ENCODE measurements at places on chromosomes 16 and 17. TPM values are rescaled to one million over a fixed set of nuclear protein-coding genes. Genes with fewer than 3 reads are reported as not detected.

- DNase-seq, result no peak
- H3K4me3 ChIP-seq, result no peak overlapping the region
- peaks cover 3% of the 10 kb centered on the region for H3K4me1 ChIP-seq
- no peaks in the 10 kb centered on the region for H3K27me3 ChIP-seq
- no peaks in the 10 kb centered on the region for H3K36me3 ChIP-seq
These were observed 62.6 kb downstream of the ZFHX3 start for GRCh38 chr16:72985148-72985941.

DNA sequence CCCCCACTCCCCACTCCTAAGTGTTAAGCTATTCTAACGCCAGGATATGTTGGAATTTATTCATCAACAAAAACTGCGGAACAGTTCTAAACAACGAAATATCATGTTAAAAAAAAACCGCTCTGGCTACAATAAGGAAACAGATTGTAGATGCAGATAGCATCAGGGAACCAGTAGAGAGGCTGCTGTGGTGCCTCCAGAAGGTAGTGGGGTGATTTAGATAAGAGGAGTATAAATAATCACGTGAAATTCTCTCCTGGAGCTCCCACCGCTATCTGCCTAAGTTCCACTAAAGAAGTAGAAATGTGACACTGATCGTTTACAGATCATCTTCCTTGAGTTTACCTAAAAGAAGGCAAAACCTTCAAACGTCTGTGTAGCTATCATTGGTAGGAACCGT, 8.0 kb downstream of the AHSP start:
- H3K36me3 ChIP-seq, result no peaks in the 10 kb centered on the region
- peaks cover 20% of the 10 kb centered on the region for H3K27me3 ChIP-seq
- peaks cover 2% of the 10 kb centered on the region for H3K4me1 ChIP-seq
- H3K27ac ChIP-seq, result no peak overlapping the region
- H3K4me3 ChIP-seq, result no peak overlapping the region

PRR35 gene
- total RNA-seq, result 0.20 TPM

DNA sequence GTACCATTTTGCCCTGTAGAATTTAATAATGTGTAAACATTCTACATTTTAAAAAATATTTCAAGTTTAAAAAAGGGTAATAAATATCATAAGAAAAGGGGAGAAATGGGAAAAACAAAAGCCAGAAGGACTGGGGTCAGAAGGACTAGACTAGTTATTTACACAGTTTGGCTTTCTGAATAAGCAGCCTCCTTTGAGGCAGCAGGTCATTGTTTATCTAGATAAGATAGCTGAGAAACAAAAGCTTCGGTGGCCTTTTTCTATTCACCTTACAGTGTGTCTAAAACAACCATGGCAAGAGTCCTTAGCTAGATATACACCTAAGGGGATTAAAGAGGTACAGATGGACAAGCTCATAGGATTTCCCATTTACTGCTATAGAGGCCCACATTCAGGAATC, 396.5 kb upstream of the PMFBP1 start:
- H3K4me3 ChIP-seq, result no peak overlapping the region
- H3K27ac ChIP-seq, result no peak overlapping the region
- H3K4me1 ChIP-seq, result no peaks in the 10 kb centered on the region
- DNase-seq, result no peak
- H3K36me3 ChIP-seq, result no peaks in the 10 kb centered on the region

EEF2KMT gene
- total RNA-seq, result 3.7 TPM

DNA sequence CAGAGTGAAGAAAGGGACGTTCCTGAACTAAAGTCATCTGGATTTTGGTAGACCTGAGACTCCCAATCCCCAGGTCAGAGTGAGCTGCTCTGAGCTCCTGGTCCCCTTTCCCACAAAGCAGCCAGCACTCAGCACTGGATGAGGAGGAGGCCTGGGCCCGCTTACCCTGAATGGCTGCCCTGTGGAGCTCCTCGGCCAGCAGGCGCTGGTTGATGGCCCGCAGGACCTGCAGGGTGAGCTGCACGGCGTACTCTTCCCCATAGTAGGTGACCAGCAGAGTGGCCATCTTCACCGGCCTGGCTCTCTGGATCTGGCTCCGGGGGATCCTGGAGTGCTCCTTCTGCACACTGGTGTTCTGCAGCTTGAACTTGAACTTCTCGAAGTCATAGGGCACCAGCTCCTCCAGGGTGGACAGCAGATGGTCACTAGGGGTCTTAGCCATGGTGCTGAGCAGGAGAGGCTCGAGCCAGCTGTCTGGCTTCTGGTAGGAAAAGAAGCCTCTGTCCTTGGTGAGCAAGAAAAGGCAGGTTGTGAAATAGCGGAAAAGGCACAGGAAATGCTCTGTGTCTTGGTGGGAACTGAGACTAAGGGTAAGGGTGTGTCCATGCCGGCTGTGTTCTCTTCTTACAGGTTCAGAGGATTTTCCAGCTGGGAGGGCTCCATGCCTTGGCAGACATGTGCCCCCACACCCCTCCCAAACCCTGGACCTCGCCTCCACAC, at the start of gene MEFV:
Gene MEFV (minus strand): TSS at position 488 of the 720 bp plus-strand sequence. CDS start 46 bp downstream, at position 442.
- H3K27me3 ChIP-seq, result no peaks in the 10 kb centered on the region
- H3K4me1 ChIP-seq, result peaks cover 6% of the 10 kb centered on the region
- H3K27ac ChIP-seq, result no peak within 1 kb of the TSS
- no peak for DNase-seq
- H3K36me3 ChIP-seq, result no peaks in the 10 kb centered on the region

GRCh38 chr16:66093191-66093590, 273.3 kb upstream of the CDH5 start:
- H3K4me1 ChIP-seq, result no peaks in the 10 kb centered on the region
- no peak overlapping the region for H3K4me3 ChIP-seq
- no peaks in the 10 kb centered on the region for H3K36me3 ChIP-seq

DNA sequence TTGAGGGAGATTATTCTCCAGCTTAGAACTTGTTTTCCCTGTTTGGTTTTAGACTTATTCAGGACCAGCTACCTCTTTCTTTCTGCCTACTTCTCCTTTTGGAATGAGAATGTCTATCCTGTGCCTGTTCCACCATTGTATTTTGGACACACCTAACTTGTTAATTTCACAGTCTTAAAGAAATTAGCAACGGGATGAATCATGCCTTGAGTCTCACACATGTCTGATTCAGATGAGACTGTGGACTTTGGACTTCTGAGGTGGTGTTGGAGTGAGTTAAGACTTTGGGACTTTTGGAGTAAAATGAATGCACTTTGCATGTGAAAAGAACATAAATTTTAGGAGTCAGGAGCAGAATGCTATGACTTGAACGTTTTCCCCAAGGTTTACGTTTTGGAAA, 581.4 kb downstream of the CDH11 start:
- H3K4me3 ChIP-seq, result no peak overlapping the region
- no peaks in the 10 kb centered on the region for H3K27me3 ChIP-seq
- DNase-seq, result no peak
- no peaks in the 10 kb centered on the region for H3K36me3 ChIP-seq
- no peak overlapping the region for H3K27ac ChIP-seq

- H3K4me1 ChIP-seq, result no peaks in the 10 kb centered on the region
- H3K27ac ChIP-seq, result no peak overlapping the region
- H3K27me3 ChIP-seq, result no peaks in the 10 kb centered on the region
- no peak for DNase-seq
- H3K36me3 ChIP-seq, result no peaks in the 10 kb centered on the region
- H3K4me3 ChIP-seq, result no peak overlapping the region
These were observed 11.3 kb downstream of the DNAAF1 start for GRCh38 chr16:84156342-84156784.

TSPOAP1 gene
- 246 TPM for total RNA-seq

All from natural killer cell (primary cell).